Kidney epithelial cell (primary cell): ENCODE measurements at places on chromosomes 7 and 10. TPM values are rescaled to one million over a fixed set of nuclear protein-coding genes. Genes with fewer than 3 reads are reported as not detected.

STEAP1B gene
- total RNA-seq, result not detected in 2 replicates

ACSM6 gene
- not detected in 2 replicates for total RNA-seq

MYL10 gene
- not detected in 2 replicates for total RNA-seq

PLA2G12B gene
- total RNA-seq, result not detected in 2 replicates

MUC12 gene
- 2.9 and 4.2 TPM in 2 replicates for total RNA-seq

CYP26C1 gene
- total RNA-seq, result 0.17 and 0.41 TPM in 2 replicates

LSM5 gene
- total RNA-seq, result 10.0 and 23.1 TPM in 2 replicates

PIP gene
- not detected in 2 replicates for total RNA-seq

FKBP9 gene
- total RNA-seq, result 107 TPM in 2 replicates

ASB10 gene
- total RNA-seq, result not detected in 2 replicates

SUGCT gene
- total RNA-seq, result 4.0 and 10.1 TPM in 2 replicates

SYNPO2L gene
- not detected in 2 replicates for total RNA-seq

PRKCQ gene
- total RNA-seq, result 7.7 and 8.1 TPM in 2 replicates

PMPCB gene
- 49.5 and 59.0 TPM in 2 replicates for total RNA-seq

ZNF239 gene
- 7.3 and 8.4 TPM in 2 replicates for total RNA-seq

PNLIP gene
- not detected in 2 replicates for total RNA-seq

HYAL4 gene
- not detected in 2 replicates for total RNA-seq

SORBS1 gene
- 4.0 and 4.9 TPM in 2 replicates for total RNA-seq

MEPCE gene
- total RNA-seq, result 29.7 and 30.0 TPM in 2 replicates

MEOX2 gene
- not detected in 2 replicates for total RNA-seq

RRP12 gene
- total RNA-seq, result 42.6 and 43.4 TPM in 2 replicates

VWDE gene
- 1.4 and 3.3 TPM in 2 replicates for total RNA-seq

TES gene
- total RNA-seq, result 269 and 282 TPM in 2 replicates

CNNM2 gene
- total RNA-seq, result 6.4 and 7.2 TPM in 2 replicates

GRM3 gene
- total RNA-seq, result not detected in 2 replicates

ENO4 gene
- total RNA-seq, result 0.21 and 0.82 TPM in 2 replicates

VIPR2 gene
- not detected in 2 replicates for total RNA-seq

ABCA13 gene
- 0.71 and 1.7 TPM in 2 replicates for total RNA-seq

OR2A7 gene
- total RNA-seq, result 2.8 and 3.0 TPM in 2 replicates

NODAL gene
- total RNA-seq, result 0.08 and 0.14 TPM in 2 replicates

NDUFB2 gene
- total RNA-seq, result 213 and 221 TPM in 2 replicates

COL13A1 gene
- 0.41 and 1.7 TPM in 2 replicates for total RNA-seq

LIPJ gene
- total RNA-seq, result 0.08 TPM in 1 of 2 replicates, not detected in the other

CFTR gene
- total RNA-seq, result 8.7 and 10.3 TPM in 2 replicates

TRIL gene
- total RNA-seq, result 0.75 and 1.3 TPM in 2 replicates

DNAJB9 gene
- 49.5 and 72.7 TPM in 2 replicates for total RNA-seq

PILRB gene
- total RNA-seq, result 19.3 and 20.8 TPM in 2 replicates

GCK gene
- 0.75 and 2.3 TPM in 2 replicates for total RNA-seq

MYH16 gene
- total RNA-seq, result 0.89 and 5.6 TPM in 2 replicates

ZNF248 gene
- 7.9 and 9.6 TPM in 2 replicates for total RNA-seq

OR2A1 gene
- total RNA-seq, result under 0.01 TPM in 1 of 2 replicates, not detected in the other

TMEM184A gene
- total RNA-seq, result 5.7 and 5.8 TPM in 2 replicates

TRPV5 gene
- total RNA-seq, result not detected in 2 replicates
